CD4-positive, alpha-beta T cell (primary cell): ENCODE measurements at places on chromosomes 13 and 19.

GRCh38 chr13:44843403-44843802 lies 145.9 kb downstream of the NUFIP1 start:
- no peak overlapping the region for H3K4me3 ChIP-seq
- H3K4me1 ChIP-seq = no peaks in the 10 kb centered on the region
- H3K27ac ChIP-seq = no peak overlapping the region
- H3K36me3 ChIP-seq = no peaks in the 10 kb centered on the region

DNA sequence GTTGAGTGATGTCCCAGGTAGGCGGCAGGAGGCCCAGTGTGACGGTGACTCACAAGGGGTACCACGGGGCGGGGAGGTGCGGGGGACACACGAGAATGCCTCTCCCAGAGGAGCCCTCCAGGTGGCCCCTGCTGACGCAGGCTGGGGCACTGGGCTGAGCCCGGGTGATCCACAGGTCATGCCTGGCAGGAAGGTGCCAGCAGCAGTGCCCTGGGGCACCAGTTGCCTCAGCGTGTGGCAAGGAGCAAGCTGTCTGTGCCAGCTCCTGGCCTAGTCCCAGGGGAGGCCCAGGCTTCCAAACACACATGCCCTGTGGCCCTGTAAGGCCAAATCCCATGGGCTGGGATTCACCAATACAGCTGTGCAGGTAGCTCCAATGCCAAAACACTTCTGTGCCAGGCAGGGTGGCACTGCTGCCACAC lies 28.0 kb downstream of the AKT2 start:
- no peak overlapping the region for H3K4me3 ChIP-seq
- no peak overlapping the region for H3K27ac ChIP-seq
- no peaks in the 10 kb centered on the region for H3K27me3 ChIP-seq
- peaks cover 4% of the 10 kb centered on the region for H3K4me1 ChIP-seq
- no peak for DNase-seq

DNA sequence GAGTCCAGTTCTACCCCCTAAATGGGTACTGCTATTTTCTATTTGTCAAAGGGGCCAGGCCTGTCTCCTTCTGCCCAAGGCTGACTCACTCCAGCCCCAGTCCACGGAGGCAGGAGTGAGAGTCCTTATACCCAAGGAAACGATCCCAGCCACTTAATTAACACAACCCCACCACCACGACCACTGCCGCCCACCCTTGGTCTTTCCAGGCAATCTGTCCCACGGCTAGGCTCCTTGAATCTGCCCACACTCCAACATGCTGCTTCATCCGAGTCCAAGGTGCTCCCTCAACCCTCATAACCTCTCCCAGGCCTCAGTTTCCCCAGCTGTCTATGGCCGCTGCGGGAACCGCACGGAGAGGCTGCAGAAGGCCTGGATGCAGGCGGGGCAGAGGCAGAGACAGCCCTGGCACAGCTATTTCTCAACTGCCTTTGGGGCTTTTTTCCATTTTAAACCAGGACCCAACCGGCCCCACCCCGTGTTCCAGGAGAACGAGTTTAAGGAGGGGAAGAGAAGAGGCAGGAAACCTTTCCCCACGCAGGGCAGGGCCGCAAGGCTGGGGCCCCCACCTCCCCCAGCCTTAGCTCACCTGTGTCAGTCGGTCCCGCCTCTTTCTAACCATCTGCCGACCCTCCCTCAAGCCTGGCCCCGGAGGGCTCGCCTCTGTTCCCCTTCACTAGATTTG lies 746 bp downstream of the RAB3D start:
- peak overlapping the region; percentile 63 for H3K4me3 ChIP-seq
- H3K36me3 ChIP-seq = peaks cover 17% of the 10 kb centered on the region
- H3K4me1 ChIP-seq = peaks cover 35% of the 10 kb centered on the region

DNA sequence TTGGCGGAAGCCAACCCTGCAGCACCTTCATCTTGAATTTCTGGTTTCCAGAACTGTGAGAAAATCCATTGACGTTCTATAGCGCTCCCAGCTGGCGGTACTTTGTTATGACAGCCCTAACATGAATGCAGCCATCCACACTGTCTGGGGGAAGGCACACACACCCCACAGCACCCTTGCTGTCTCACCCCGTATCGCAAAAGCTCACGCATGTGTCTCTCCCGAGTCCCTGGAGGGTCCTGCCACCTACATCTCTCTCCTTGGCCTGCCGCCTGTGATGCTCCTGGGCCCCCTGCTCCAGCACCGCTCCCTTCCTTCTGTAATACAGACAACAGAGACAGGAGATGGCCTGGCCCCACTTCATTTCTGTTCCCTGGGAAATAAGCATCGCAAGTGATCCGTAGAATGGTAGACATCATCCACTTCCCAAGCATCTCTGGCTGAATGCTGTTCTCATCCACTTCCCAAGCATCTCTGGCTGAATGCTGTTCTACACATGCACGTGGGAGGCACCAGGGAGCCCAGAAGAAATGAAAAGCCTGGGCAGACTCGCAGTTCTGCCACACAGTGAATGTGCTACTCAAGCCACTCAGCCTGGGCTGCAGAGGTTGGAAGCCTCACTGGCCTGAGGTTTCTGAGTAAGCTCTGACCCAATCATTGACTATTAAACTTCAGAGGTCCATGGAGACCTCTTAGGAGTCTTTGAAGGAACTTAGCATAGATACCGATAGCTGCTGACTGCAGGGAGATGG lies 29.6 kb downstream of the EPN1 start:
- H3K4me3 ChIP-seq = no peak overlapping the region
- no peak for DNase-seq
- no peaks in the 10 kb centered on the region for H3K4me1 ChIP-seq
- no peaks in the 10 kb centered on the region for H3K27me3 ChIP-seq

DNA sequence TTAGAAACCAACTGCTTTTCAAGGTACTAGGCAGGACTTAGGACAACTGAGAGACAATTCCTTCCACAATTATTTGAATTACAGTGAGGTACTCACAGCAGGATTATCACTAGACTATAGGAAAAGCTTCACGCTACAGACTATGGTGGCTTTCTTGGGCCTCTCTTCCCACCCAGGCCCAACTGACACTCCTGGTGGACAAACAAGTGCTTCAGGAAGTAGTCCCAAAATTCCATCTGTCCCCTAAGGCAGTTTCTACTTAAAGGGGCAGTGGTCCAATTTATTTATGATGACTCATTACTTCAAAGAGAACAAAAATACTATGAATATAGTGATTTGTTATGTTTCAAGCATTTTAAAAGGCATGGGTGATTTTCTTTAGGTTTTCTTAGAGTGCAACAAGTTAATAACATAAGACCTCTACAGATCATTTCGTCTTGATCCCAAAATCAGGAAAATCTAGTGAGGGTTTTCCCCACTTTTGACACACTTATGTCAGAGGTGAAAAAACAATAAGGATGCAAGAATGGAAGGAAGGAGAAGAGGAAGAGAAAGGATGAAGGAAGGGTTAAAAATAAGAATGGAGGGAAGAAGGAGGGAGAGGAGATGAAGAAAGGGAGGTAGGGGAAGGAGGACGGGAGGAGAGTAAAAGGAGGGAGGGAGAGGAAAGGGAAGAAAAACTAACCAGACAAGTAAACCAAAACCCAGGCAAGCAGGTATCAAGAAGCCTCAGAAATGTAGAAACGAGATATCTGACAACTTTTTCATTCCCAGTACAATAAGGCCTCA lies 100.7 kb downstream of the SERP2 start:
- H3K27ac ChIP-seq = no peak overlapping the region
- DNase-seq = no peak
- no peak overlapping the region for H3K4me3 ChIP-seq
- no peaks in the 10 kb centered on the region for H3K4me1 ChIP-seq

DNA sequence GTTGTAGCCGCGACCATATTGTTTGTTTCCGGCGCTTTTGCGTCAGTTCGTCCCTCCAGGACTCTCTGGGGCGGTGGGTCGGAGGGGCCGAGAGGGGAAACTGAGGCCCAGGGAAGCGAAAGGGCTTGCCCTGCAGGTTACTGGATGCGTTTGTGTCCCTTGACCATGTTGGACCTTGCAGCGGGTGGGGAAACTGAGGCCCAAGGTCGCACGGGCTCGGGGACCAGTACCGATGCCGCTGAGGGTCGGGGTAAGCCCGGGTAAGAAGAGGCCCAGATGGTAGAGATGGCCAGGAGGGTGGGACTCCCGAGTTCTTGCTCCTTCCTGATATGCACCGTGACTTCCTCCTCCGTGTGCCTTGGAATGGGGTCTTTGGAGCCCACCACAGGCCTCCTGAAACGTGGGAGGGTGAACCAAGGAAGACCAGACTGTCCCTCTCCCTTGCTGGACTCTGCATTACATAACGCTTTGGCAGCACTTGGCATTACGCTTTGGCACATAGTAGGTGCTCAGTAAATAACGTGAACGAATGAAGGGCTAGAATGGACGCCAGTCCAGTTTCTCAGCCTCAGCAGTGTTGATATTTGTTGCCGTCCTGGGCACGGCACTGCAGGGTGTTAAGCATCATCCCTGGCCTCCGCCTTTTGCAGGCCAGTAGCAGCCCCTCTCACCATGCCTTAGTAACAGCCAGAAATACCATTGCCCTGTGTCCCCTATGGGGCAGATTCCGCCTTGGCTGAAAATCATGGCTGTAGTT lies 743 bp downstream of the CHAF1A start:
- no peak overlapping the region for H3K27ac ChIP-seq
- peak overlapping the region; percentile 85 for H3K4me3 ChIP-seq
- H3K4me1 ChIP-seq = peaks cover 41% of the 10 kb centered on the region
- DNase-seq = no peak

DNA sequence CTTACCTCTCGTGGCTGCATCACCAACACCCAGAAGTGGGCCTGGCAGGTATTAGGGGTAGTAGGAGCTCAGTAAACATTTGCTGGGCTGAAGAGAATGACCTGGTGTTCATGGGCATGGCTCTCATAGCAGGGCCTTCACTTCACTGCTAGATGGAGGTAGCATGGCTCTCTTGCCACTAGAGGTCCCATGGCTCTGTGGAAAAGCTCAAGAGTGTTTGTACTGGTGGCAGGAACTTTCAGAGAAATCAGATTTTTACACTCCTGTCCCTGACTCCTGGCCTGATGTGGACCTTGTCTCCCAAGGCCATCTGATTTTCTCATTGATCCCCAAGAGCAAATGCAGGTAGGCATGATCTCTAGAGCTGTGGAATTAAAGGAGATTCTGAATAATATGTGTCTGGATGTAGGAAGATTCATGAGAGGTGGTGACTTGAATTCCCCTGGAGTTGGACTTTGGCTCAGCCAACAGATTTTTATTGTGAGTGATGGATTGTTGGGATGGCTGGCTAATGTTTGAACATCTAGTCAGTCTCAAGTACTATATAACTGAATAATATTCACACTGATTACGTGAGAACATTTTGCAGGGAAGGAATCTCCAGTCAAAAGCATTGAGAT lies 5.7 kb downstream of the ZNF574 start:
- no peak for DNase-seq
- peaks cover 39% of the 10 kb centered on the region for H3K36me3 ChIP-seq
- peaks cover 17% of the 10 kb centered on the region for H3K4me1 ChIP-seq
- H3K4me3 ChIP-seq = no peak overlapping the region
- H3K27me3 ChIP-seq = no peaks in the 10 kb centered on the region

DNA sequence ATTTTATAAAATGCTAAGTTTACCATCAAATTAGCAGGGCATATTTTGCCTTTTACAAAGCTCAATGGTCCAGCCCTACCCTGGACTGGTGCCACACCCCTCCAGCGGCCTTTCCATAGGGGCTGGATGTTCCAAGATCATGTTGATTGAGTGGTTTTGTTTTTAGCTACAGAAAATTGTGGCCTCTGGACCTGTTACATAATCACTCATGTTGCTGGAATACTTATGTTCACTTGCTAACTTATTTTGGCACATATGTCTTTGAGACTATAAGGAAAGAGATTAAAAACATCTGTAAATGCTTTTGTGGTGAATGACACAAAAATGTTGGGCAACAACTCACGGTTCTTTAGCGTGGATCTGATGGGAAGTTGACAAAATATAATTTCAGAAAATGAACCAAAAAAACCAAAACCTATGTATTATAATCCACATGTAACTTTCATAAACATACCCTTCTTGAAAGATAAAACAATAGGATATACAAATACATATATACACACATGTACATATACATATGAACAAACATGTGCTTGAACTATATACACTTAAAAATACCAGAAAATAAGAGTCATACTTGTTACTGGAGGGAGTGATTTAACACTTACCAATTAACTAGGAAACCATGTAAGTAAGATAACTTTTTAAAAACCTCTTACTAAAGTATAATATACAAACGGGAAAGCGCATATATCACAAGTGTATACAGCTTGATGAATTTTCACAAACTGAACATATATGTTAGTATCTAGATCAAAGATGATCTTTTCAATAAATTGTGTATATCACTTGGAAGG lies 46.6 kb upstream of the SLC15A1 start:
- no peak for DNase-seq
- no peaks in the 10 kb centered on the region for H3K4me1 ChIP-seq
- peaks cover 83% of the 10 kb centered on the region for H3K36me3 ChIP-seq
- H3K27me3 ChIP-seq = no peaks in the 10 kb centered on the region
- H3K4me3 ChIP-seq = no peak overlapping the region
- no peak overlapping the region for H3K27ac ChIP-seq

DNA sequence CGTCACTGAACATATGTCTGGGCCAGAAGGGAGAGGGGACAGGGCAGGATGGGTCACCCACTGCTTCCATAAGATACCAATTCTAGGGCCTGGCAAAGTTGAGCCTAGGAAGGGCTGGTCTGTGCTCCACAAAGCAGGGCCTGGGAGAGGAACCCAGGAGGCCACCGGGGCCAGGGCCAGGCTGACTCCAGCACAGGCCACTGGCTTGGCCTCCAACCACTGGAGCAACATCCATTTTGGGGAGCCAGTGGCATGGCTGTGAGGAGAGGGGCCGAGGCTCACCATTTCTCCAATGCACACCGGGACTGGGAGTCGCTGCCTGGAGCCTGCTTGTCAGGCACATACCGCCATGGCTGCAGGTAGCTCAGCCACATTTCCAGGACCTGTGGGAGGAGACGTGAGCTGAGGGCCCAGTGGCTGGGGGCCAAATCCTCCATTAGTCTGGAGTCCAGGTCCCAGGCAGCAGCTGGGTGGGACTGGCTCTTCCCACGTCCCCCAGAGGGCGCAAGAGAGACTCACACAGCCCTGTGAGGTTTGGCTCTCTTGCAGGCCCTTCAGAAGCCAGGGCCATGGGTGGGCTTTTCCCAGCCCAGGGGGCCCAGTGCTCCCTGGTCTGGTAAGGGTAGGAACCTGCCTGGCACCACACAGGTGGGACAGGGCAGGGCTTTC lies 27.7 kb downstream of the TUBA3C start:
- H3K27ac ChIP-seq = no peak overlapping the region
- no peaks in the 10 kb centered on the region for H3K36me3 ChIP-seq
- H3K4me1 ChIP-seq = no peaks in the 10 kb centered on the region
- H3K4me3 ChIP-seq = no peak overlapping the region
- no peak for DNase-seq
- no peaks in the 10 kb centered on the region for H3K27me3 ChIP-seq

GRCh38 chr13:83024955-83025594 lies 857.2 kb downstream of the SLITRK1 start:
- no peak for DNase-seq
- H3K27me3 ChIP-seq = no peaks in the 10 kb centered on the region
- no peaks in the 10 kb centered on the region for H3K4me1 ChIP-seq
- H3K27ac ChIP-seq = no peak overlapping the region
- H3K36me3 ChIP-seq = no peaks in the 10 kb centered on the region

DNA sequence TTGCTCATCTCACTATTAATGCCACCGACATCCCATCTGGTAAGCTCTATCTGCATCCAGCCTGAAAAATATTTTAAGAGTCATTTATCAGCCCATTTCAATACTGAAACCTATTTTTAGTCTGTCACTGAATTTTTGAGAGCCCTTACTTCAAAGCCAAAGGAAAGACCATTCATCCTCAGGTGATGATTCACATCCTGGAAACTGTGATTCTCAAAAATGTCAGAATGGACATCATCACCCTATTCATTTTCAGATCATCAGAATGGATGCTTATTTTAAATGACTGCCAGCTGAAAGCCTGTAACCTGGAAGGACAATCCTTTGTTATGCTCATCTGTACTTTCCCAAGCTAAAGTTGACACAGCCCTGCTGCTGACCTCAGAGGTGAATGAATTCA lies 27.0 kb downstream of the TNFSF11 start:
- no peak overlapping the region for H3K27ac ChIP-seq
- no peaks in the 10 kb centered on the region for H3K27me3 ChIP-seq
- DNase-seq = no peak
- no peaks in the 10 kb centered on the region for H3K36me3 ChIP-seq
